GM23338 (cell line): ENCODE measurements at places on chromosomes 5 and 9. TPM values are rescaled to one million over a fixed set of nuclear protein-coding genes. Genes with fewer than 3 reads are reported as not detected.

Gene IER5L
- total RNA-seq = 0.90 and 1.2 TPM in 2 replicates

DNA sequence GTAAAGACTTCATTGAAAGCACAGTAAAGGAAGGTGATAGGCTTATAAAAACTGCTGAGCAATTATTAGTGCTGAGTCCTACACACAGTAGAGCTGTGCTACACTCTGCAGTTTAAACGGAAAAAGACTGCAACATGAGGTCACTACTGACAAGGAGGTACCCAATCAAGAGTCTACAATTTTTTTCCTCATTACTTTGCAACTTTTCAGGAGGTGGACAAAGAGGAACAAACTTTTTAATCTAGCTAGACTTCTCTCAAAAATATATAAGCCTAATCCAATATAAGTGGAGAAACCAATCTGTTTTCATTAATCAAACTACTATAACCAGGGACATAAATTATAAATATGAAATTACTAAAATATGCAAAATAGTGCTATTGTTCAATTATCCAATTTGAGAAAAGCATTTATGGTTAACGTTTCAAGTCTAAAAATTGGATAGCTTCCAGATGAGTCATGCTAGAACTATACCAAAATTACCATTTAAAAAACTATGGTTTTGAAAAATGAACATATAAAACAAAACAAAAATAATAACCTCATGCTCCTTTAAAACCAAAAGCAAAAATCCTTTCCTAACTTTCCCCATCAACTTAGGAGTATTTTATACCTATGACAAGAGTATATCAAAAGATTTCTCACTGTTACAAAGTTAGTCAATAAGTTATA lies 37.7 kb downstream of the FAM13B start:
- no peak for DNase-seq

DNA sequence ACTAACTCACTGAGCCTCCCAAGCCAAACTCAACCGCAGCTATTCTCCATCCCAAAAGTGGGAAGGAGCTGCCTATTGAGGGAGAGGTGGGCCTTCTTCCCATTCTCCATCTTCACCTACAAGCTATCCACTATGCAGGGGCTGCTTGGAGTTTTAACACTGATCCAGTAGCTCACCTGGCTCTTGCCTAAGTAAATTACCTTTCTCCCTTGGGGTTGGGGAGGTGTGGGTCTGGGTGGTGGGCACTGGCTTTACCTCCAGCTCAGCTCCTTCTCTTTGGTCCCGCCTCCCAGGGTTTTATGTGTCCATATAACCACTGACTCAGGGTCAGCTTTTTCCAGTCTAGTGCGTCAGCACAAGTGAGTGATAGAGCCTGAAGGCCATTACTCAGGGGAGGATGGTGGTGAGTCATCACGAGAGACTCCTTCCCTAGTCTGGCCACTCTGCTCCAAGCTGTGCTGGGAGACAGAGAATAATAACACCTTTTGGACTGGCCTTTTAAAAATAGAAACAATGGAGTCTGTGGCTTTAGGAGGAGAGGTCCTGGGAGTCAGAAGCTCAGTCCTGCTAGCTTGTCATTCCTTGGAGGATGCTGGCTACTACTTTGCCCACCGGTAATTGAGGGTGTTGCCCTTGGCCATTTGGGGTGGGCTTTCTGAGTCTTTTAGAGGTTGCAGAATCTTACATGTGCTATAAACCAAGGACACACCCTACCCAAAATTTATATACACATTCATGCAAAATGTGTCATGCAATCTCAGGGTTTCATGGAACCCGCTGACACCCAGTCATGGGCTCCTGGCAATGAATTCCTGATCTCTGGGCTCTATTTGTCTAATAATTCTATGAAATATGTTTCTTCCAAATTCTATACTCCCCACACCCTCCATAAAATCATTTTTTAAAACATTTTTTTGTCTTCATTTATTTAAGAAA lies 35.6 kb upstream of the ATP6V1G1 start:
- no peak for DNase-seq

Gene ZFP37
- 5.0 and 5.6 TPM in 2 replicates for total RNA-seq

GRCh38 chr5:146048994-146049703 lies 56.2 kb downstream of the PLAC8L1 start:
- peak; percentile 86 for DNase-seq

DNA sequence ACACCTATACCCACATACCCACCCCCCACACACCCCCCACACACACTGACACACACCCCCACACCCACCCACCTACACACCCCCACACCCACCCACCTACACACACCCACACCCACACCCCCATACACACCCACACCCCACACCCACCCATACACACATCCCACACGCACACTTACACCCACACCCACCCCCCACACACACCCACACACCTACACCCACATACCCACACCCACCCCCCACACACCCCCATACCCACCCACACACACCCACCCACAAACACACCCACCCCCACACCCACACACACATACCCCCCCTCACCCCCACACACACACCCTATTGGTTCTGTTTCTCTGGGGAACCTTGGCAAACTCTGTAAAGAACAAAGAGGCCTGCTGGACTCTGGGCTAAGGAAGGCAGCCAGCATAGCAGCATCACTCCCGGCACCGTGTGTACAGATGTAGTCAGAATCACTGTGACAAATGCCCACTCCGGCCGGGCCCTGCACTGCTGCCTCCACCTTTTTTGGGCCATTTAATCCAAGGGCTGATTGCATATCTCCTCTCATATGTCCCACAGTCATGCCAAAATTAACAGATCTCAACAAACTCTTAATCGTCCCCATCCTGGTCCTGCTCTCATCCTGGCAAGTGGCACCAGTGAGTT lies 42.3 kb downstream of the COL23A1 start:
- no peak for DNase-seq

DNA sequence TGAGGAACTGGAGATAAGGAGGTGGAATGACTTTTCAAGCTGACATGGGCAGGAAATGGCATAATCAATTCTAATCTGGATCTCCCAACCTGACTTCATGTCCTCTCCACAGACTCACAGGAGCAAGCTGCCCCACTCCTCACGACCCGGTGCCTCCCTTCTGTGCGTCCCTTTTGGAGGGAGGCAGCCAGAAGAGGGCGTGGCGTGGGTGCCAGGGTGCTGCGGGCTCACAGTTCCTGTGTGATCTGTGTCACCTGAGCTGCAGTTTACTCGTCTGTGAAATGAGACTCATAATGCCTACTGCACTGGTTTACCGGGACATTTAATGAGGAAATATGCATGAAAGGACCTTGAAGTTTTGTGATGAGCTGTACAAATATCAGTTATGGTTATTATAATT lies 207.4 kb downstream of the DAB2IP start:
- DNase-seq = no peak

DNA sequence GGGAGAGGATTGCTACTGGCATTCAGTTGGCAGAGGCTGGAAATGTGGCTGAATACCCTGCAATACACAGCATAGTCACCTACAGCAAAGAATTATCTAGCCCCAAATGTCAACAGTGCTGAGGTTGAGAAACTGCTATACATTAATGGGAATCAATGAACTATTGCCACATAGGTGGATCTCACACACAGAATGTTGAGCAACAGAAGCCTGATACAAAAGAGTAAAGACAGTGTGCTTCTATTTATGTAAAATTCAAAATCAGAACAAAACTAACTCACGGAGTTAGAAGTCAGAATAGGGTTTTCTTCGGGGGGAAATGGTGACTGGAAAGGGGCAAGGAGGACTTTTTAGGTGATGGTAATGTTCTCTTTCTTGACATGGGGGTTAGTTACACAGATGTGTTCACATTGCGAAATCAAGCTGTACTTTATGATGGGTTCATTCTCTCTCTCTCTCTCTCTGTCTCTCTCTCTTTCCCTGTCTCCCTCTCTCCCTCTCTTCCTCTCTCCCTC lies 45.7 kb upstream of the PANK3 start:
- DNase-seq = no peak

DNA sequence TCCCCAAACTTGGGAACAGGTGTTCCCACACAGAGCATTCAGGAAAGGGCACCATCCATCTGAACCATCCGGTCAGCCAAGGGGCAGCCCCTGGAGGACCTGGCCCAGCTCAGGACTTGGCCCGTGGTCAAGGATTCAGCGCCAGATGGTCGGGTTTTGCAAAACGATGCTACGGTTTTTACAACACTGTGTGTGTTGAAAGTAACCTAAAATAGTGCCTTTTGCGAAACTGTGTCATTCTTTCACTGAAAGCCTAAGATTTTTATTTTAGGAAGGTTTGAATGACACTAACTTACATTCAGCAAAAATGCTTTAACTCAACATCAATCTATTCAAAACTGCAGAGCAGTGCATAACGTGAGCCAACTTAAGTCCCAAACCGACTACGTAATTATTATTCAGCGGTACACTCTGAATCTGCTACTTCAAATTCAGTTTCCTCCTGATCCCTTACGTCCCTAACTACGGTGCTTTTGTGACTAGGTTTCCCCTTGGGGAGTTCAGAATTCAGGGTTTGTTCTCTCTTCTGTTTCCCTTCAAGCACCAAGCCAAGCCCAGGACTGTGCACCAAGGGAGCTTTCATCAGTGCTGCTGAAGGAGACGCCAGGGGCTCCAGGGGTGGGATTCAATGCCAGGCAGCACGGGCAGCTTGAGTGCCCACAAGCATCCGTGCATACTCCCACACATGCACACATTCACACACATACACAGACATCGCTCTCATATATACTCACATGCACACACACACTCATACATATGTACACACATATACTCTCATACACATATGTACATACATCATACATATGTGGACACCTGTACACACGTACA lies 25.8 kb downstream of the LPCAT1 start:
- no peak for DNase-seq

- DNase-seq = peak; percentile 95
These were observed 18.1 kb downstream of the KYAT1 start for GRCh38 chr9:128863647-128864046.

- no peak for DNase-seq
These were observed 271.2 kb upstream of the TMEM161B start for GRCh38 chr5:88539693-88540365.

- no peak for DNase-seq
These were observed 44.4 kb downstream of the ZNF474 start for GRCh38 chr5:122173474-122174415.

DNA sequence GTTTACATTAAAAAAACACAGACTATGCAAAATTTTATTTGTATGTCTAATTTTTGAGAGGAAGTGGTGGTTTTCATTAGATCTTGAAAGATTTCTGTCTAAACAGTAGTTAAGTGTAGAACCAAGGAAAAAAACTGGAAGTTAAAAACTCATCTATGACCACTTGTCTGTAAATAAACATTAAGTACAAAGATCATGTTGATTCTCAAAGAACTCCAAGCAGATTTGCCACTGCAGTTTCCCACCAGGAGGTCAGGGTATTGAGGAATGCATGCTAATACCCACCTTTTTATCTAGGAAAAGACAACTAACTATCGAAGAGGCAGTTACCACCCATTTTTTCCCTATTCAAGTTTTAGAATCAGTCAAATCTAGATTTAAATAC lies 1.9 kb downstream of the STOM start:
- peak; percentile 50 for DNase-seq

DNA sequence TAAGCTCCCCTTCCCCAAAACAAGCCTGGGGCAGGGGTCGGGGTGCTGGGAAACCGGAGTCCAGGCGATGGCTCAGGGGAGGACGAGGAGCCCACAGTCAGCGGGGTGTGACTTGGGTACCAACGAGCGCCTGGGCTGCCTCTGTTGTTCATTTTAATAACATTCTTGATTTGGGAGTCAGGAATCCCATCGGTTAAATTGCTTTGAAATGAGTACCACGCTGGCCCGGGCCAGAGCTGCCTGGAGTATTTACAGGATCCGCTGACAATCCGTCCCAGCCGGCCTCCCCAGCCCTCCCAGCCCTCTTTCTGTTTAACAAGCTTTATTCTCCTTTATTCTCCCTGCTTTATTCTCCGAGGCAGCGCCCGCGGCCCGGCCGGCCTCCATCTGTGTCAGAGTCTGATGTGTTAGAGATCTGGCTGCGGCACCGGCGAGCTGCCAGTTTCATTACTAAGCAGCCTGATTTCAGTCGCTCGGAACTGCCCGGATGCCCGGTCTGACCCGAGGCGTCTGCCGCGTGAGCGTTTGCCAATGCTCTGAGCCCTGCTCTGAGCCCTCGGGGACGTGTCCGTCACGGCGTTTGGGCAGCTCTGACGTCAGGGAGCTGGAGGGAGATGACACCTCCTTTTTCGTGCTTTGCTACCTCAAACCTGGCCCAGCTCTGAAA lies 16.5 kb upstream of the QRFP start:
- DNase-seq = no peak

Gene BHMT2
- 1.7 and 2.5 TPM in 2 replicates for total RNA-seq

Gene SH3GLB2
- 64.3 and 68.0 TPM in 2 replicates for total RNA-seq

- no peak for DNase-seq
These were observed 58.5 kb downstream of the MLANA start for GRCh38 chr9:5949103-5949699.

GRCh38 chr5:156913719-156914370 lies 49.2 kb downstream of the TIMD4 start:
- DNase-seq = peak; percentile 95

GRCh38 chr5:179296150-179296821 lies 49.0 kb downstream of the ADAMTS2 start:
- no peak for DNase-seq

Gene SMU1
- total RNA-seq = 23.3 and 23.8 TPM in 2 replicates

DNA sequence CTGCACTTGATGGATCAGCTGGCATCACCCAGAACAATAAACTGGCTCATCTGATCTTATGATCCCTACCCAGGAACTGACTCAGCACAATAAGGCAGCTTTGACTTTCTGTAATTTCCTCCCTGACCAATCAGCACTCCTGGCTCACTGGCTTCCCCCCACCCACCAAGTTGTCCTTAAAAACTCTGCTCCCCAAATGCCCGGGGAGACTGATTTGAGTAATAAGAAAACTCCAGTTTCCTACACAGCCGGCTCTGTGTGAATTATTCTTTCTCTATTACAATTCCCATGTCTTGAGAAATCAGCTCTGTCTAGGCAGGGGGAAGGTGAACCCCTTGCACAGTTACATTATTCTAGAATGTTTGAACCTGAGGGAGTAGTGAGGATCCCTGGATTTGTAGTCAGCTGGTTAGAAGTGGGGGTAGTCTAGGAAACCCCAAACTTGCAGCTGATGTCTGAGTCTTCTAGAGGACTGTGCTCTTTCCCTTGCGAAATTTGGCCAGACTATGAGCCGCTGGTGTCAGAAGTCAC lies 111.7 kb upstream of the NEK6 start:
- no peak for DNase-seq

- DNase-seq = no peak
These were observed 29.0 kb upstream of the FAM174A start for GRCh38 chr5:100505984-100506670.

DNA sequence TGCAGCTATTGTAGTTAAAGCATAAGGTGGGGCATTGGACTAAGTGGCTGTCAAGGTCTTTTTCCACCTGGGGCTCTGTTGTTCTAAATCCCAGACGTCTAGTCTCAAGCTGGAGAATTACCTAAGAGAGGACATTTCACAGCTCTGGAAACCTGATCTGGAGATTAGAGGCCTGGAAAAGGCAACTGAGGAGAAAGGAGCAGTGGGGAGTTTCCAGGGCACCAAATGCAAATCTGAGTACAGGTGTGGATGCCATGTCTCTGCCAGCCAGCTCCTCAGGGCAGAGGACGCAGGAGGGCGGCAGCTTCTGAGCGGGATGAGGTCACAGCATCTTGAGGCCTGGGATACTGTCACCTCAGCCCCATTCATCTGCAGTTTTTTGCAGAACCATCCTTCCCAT lies 65.2 kb downstream of the PPARGC1B start:
- DNase-seq = no peak

- no peak for DNase-seq
These were observed 26.8 kb downstream of the JADE2 start for GRCh38 chr5:134552301-134552700.

GRCh38 chr9:114611516-114612271 lies 603 bp downstream of the TMEM268 start:
- DNase-seq = peak; percentile 61

Gene ERAP2
- not detected in 2 replicates for total RNA-seq

- DNase-seq = no peak
These were observed 249.5 kb downstream of the PRELID2 start for GRCh38 chr5:145585443-145586148.

Gene PCDHB13
- total RNA-seq = 2.4 and 3.5 TPM in 2 replicates
